ENCODE measurements at places on chromosomes 5 and 9.

DNA sequence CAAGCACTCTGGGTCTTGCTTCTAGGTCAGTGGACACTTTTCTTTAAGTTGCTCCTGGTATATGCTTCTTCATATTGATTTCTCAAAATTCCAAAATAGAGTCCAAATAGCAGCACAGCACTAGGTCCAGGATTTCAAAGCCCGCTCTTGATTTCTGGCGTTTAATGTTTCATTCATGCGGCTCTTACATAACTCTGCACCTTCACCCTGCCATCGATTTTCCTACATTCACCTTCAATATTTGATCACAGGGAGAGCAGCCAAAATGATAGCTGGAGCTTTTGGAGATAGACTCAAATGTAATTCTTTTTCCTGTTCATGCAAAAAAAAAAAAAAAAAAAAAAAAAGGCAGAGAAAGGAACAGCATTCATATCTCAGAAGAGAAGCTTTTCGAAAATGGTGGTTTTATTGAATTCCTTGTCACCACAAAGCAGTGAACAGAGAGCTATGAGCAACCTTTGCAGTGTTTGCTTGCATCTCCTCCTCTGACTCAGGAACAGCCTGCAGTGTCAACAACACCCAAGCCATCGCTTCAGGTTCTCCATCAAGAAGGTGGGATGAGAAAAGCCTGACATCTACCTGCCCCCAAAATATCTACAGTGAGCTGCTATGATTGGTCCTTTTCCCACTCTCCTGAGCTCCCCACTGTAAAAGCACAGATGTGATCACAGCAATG lies 97.8 kb downstream of the MED10 start:
- DNase-seq, result no peak

- DNase-seq, result no peak
These were observed 13.2 kb upstream of the AUH start for GRCh38 chr9:91374939-91375338.

DNA sequence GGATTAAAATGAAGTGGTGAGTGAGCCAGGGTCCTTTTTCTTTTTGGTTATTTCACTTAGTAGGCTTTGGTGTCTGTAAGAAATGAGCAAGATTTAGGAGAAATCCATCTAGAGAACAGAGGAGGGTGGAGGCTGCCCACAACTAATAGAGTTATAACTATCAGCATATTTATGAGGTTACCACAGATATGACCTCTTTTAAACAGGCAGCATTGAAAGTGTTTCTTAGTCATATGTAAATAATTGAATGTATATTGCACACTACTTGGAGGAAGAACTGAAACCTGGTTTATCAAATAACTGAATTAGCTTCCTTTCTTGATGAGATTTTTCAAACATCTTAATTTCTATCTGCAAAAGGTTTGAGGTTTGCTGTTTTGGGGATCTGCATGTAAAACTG lies 483.1 kb upstream of the PIK3R1 start:
- no peak for DNase-seq

GRCh38 chr5:32842813-32843530 lies 131.9 kb downstream of the NPR3 start:
- DNase-seq, result no peak

DNA sequence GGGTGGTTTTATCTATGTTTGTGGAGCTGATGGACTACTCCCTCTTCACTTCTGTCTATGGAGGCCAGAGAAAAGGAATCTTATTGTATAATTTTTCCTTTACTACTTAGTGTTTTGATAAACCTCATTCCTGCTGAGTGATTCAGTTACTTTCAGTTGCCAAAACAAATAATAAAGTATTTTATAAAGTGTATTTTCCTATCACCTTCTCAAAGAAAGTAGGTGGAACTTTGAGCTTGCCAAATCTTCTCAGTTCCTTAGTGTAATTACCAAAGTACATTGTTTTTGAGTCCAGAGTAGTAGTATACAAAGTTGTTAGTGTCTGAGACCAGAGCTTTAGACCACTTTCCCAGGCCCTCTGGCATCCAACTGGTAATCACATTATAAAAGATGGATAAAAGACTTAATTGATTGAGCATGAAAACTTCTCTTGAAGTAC lies 13.5 kb downstream of the RABGAP1 start:
- no peak for DNase-seq

GRCh38 chr9:31700252-31701045 lies 684.0 kb upstream of the ACO1 start:
- no peak for DNase-seq

DNA sequence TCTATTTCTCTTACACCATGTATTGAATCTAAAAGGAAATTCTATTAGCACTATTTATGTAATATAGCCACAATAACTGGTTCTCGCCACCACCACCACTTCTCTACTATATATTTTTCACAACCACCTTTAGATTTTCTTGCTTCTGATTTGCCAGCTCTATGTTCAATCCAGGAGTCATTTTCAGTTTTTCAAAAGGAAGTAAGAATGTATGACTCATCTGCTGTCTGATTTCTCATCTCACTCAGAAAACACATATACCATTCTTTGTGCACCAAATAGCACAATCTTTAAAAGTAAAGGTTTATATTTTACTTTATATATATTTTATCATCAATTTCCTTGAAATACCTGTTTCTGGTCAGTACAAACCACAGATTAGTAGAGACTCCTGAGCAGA lies 1127.5 kb downstream of the TAF11L14 start:
- no peak for DNase-seq

DNA sequence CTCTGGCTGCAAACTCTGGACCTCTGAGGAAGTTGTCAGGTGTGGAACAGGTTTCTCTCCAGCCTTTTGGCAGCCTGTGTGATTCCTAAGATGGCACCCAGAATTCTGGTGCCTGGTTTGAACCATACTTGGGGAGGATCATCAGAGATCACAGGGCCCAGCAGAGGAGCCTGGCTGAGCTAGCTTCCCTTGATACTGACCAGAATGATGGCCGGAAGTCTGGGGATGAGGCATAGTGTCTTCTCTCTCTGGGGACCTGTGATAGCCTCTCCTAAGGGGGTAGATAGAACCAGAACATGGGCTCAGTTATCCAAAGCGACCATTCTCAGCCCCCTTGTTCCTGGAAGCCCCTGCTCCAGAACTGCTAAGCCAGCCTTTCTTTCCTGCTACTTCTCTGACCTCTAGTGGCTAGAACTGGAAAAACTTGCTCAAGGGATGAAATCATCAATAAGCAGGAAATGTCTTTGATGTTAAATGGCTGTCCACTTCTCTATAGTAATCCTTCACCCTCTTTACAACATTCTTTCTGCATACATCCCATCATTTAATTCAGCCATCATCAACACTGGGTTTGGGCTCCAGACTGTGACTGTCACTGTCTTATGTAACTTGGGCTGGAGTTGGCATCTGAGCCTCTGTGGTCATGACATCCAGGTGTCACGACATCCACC lies 55.1 kb downstream of the C9orf152 start:
- no peak for DNase-seq

GRCh38 chr5:145362266-145362665 lies 472.9 kb downstream of the PRELID2 start:
- no peak for DNase-seq

- peak; percentile 35 for DNase-seq
These were observed 38.4 kb upstream of the PLEKHG4B start for GRCh38 chr5:53381-54174.

- peak; percentile 76 for DNase-seq
These were observed 16.2 kb downstream of the TRIM7 start for GRCh38 chr5:181188700-181189362.

- DNase-seq, result no peak
These were observed 67.2 kb upstream of the FSTL4 start for GRCh38 chr5:133679534-133679933.

GRCh38 chr9:76905791-76906646 lies at the start of gene PRUNE2:
Gene PRUNE2 (minus strand): TSS chr9:76906114. CDS start chr9:76905963, 151 bp downstream.
- peak; percentile 31 for DNase-seq
